RPMI8226 (cell line): ENCODE measurements at places on chromosomes 6 and 20.

DNA sequence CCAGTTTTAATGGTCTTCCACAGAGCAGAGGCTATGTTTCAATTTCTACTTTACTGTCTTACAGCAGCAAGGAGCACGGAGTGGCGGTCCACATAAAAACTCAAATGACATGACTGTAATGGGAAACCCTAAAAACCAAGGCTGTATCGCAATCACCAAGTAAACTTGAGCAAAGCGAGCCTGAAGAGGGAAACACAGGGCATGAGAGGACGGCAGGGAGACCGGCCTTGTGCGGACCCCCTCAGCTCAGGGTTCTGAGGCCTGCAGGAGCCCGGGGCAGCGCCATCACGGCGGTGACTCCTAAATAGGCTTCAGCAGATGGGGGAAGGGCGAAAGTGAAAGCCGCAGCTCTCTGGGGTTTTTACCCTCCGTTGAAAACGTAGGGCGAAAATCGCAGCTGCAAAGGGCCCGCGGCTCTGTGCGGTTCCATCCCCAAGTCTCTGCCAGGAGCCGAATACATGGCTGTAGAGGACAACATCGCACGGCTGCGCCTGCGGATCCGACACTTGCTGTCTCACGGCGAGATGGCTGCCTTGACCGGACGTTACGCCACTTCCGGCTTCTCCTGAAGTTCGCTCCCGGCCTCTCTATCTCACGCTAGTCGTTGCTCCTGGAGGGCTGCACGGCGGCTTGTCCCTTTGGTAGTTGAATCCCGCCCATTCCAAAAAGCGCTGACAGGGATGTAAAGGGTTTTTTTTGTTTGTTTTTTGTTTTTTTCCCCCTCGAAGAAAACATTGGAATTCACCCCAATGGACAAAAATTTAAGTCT, at the start of gene PSMB1:
TSS of gene PSMB1 (minus strand) at position 543 of the 769 bp plus-strand sequence. CDS start at position 478, 65 bp downstream.
- peak; percentile 94 for DNase-seq

- no peak for DNase-seq
These were observed 35.5 kb downstream of the ABHD12 start for GRCh38 chr20:25355011-25355595.

GRCh38 chr20:12058216-12058615, 140.5 kb downstream of the BTBD3 start:
- no peak for DNase-seq

DNA sequence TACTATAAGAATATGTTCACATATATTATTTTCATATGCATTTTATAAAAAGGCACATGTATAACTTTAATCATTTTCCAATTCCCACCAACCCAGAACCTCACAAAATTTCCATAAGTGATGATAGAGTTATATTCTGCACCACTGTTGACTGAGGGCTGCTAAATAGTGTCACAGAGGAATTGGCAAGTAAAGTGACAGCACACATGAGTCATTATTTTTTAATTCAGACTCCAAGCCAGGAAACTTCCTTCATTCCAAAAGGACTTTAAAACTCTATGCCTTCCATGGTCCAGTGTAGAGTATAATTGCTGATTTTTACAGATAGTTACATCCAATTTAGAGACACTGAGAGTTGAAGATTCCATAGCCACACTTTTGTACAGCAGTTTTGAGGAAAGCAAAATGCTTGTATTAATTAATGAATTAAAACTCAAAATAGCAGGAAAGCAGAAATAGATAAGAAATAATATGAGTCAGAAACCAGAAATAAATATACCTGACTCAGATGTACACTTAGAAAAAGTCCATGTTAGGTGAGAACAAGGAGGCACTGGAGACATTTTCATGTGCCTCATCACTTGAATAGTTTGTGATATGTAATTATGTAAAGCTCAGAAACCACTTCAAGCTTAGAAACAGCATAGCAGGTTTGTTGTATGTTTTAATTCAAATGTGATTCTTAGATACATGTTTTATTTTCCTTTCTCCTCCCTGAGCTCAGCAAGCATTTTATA, 425.2 kb upstream of the OPRM1 start:
- DNase-seq = no peak

DNA sequence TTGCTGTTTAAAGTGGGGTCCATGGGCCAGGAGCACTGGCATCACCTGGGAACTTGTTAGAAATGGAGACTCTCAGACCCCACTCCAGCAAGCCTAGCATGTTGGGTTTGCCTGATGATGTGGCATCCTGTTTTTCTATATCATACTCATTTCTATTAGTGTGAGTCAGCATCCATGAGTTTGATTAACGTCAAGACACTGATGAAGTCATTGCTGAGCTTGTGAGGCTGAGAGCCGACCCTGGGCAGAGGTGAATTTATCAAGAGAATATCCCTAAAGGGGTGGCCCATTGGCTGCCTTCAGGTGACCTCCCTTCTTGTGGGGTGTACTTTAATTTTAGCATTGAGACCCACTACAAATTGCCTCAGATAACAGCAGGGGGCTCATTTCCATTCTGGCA, 43.4 kb upstream of the RNF144B start:
- DNase-seq = no peak

GRCh38 chr6:81026041-81026553, 726.4 kb downstream of the TENT5A start:
- no peak for DNase-seq

- DNase-seq = peak; percentile 59
These were observed 53.3 kb downstream of the TRAM2 start for GRCh38 chr6:52523378-52524142.

- DNase-seq = peak; percentile 69
These were observed 81.7 kb upstream of the GATA5 start for GRCh38 chr20:62557462-62557861.

DNA sequence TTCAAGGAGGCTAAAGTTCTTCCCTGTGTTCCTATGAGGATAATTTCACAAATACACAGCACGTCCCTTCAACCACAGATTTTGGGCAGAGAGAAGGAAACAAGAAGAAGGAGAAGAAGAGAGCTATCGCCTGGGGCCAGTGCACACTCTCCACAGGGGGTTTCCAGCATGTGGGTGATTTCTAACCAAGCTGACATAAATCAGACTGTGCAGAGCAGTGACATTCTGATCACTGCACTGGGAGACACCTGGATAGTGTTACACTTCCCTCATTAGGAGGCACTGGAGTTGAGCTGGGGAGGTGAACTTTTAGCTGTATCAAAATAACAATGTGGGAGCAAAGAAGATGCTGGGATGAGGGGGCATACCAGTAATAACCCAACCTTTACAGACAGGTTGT, 71.8 kb upstream of the CENPW start:
- no peak for DNase-seq

DNA sequence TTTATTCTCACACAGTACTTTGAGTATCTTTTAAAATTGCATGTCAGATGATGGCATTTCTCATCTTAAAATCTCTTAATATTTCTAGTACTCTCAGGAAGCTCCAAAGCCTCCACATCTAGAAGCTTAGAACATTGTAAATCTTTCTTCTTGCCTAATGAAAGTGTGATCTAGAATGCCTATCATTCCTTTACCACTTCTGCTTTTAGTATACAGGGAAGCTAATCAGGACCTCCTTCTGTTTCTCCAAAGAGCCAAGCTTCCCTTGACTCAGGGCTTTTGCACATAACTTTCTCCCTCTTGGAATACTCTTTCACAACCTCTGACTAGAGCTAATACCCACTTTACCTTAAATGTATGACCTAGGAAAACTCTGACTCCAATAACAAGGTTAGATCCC, 7.5 kb upstream of the ELOVL4 start:
- DNase-seq = no peak

DNA sequence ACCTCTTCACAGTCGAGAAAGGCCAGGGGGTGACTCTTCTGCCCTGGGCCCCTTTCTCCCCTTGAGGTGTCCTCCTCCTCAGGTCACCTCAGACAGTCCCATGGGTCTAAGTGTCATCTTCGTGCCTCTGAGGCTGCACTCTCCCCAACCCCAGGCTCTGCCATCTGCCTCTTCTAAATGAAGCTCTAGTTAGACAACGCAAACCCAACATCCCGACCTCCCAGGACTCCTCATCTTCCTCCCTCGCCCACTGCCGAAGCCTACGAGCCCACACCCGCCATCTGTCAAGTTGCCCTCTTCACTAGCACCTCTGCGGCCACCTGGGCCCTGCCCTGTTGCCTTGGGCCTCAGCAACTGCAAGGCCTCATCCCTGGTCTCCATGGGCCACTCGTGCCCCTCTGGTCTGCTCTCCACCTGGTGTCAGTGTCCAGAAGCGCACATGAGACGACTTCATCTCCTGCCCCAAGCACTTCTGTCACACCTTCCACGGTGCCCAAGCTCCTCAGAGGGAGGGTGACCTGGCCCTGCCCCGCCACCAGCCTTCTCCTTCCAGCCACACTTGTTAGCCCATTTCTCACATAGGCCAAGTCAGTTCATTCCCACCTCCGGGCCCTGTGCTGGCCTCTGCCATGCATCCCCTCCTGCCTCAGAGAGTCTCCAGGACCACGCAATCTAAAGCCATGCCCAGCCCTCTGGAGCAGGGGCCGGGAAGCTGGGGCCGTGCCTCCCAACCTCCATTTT, 53.8 kb downstream of the RRBP1 start:
- no peak for DNase-seq

- DNase-seq = no peak
These were observed 22.7 kb downstream of the ZDHHC14 start for GRCh38 chr6:157403686-157404051.

- DNase-seq = no peak
These were observed 90.6 kb upstream of the MLN start for GRCh38 chr6:33894438-33894837.

- DNase-seq = no peak
These were observed 550 bp upstream of the HSPA12B start for GRCh38 chr20:3731944-3732326.

DNA sequence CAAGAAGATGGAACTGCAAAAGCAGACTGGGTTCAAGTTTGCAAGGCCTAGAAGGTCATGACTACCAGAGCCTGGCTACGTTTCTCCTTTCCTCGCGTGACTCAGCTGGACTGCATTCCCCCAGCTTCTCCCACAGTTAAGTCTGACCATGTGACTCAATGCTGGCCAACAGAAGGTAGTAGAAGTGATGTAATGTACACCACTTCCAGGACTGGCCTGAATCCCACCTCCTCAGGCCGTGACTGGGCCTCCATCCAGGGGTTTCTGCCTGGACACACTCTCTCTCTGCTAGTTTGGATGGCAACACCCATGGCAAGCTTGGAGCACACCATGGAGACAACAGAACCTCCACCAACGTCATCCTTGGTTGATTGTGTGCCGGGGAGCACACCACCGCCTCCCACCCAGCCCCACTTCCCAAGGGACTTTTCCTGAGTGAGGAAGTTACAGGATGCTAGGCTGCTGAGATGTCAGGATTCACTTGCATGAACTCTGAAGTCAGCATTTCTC, 112.0 kb upstream of the CDYL start:
- DNase-seq = no peak

DNA sequence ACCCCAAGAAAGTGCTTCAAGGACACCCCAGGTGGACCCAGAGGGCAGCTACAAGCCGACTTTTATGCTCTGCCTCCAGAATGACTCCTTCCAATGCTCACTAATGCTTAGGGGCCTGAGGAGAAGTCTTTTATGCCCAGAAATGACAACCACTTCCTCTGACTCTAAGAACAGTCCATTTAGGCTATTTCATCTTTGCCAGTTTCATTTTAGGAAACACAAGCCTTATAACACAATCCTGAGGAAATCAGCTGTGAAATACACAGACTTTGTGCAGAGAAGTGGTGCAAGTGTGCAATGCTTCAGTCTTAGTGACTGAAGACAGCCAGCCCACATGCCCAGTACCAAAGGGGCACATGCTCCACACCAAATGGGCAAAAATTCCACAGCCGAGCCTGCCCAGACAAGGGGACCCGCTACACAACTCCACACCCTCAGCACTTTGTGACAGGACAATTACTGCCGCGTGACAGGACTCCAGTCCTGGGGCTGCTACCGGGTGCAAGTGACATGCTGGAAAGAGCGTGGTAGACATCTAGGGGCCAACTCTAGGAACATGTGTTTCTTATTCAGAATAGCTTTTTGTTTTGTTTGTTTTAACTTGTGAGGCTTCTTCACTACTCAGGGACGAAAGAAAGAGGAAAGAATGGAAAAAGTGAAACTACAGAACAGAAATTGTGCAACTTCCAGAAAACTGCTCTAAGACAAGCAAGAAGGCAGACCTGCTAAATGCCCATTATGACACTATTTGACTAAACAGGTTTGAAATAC, 28.2 kb upstream of the PLAGL1 start:
- no peak for DNase-seq

DNA sequence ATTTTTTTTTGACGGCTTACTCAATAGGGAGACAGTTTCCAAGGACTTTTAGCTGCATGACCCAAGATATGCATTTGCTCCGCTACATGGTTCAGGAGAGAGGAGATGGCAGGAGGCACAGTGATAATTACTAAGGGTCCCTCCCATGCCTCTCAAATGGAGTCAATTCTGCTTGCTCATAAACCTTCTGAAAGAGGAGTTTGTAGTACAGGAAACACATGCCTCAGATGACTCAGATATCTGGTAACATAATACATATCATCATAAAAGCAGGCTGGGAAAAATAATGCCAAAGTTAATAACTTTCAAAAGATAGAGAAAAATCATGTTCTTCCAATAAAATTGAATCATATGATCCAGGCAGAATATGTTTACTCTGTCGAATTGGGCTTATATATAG, 97.6 kb upstream of the DEFB112 start:
- no peak for DNase-seq

DNA sequence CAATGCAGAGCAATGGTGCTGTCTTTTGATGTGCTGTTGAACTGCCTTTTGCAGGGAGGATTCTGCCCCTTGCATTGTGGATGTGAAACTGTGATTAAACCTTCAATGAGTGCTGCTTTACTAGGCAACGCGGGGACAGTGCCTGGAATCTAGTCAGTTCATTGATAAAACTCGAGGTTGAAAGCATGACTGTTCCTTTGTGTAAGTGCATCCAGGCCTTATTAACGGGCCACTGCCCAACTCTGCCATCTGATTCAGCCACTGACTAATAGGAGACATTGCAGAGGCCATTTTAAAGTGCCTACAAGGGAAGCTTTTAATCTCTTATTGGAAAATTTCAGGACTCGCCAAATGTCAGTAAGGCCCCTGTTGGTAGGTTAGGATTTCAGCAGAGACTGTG, 49.3 kb downstream of the SLC35F1 start:
- no peak for DNase-seq

DNA sequence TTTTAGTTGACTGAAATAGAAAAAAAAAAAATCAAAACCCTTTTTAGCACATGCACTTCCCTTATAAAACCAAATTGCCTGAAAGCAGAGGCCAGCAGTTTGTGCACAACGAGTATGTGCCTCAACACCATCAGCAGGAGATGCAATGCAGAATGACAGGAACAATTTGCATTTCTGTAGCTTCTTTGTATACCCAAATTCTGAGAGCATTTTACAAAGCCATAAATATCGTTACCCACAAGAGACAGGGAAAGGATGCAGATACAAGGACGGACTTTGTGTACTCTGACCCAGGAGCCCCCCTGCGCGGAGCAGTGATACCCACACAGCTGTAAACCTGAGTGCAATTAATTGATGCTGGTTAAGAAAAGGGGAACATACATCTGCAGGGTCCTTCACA, 285.6 kb downstream of the PRKN start:
- DNase-seq = no peak

- DNase-seq = no peak
These were observed 83.4 kb upstream of the NNAT start for GRCh38 chr20:37437676-37438075.

- DNase-seq = no peak
These were observed 1023.3 kb downstream of the EYS start for GRCh38 chr6:64683682-64684081.
